GM19239 (cell line): ENCODE measurements at places on chromosomes 13 and 19.

GRCh38 chr19:1266916-1267476, 2.1 kb upstream of the CIRBP start:
- DNase-seq = no peak

- DNase-seq = no peak
Observed at GRCh38 chr13:98172590-98173422, 4.3 kb downstream of the RNF113B start.

DNA sequence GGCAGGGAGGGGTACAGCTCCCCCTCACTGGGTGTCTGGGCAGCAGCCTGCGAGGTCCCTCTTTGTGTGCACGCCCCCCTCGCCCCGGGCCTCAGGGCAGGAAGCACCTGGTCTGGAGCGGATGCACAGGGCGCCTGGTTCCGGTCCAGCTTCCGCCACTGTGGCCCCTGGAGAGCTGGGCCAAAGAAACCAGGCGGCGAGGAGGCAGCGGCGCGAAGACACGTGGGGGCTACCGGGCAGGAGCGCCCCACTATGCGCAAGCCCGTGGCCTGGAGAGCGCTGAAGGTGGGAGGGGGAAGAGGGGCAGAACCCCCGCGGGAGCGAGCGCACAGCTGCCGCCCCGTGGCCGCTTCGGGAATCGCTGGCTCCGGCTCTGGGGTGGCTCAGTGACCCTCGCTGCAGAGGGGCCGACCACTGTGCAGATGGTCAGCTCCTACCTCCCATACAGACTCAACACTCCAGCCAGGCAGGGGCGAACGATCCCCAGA, 1.7 kb upstream of the LYL1 start:
- no peak for DNase-seq

DNA sequence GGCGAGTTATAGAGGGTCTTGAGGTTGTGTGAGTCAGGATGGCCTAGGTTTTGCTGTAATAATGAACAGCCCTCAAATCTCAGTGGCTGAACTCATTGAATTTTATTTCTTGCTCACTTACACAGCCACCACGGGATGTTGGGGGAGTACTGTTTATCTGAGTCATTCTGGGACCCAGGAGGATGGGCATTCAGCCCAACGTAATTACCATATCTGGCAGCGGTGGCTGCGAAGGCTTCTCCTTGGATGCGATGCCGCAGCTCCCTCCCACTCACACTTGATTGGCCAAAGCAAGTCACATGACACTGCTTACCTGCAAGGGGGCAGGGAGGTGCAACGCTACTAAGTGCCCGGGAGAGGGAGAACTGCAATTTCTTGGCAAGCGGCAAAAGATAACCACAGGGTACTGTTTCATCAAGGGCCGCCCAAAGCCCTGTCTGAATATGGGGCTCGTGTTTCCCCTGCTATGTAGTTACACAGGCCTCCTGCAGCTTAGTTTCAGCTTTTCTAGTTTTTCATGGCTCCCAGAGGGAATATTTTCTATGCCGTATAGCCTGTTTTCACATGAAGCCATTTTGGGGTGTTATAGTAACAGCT, 19.9 kb downstream of the ZSWIM9 start:
- DNase-seq = no peak

- no peak for DNase-seq
Observed at GRCh38 chr13:74920920-74921319, 561.0 kb downstream of the TBC1D4 start.

DNA sequence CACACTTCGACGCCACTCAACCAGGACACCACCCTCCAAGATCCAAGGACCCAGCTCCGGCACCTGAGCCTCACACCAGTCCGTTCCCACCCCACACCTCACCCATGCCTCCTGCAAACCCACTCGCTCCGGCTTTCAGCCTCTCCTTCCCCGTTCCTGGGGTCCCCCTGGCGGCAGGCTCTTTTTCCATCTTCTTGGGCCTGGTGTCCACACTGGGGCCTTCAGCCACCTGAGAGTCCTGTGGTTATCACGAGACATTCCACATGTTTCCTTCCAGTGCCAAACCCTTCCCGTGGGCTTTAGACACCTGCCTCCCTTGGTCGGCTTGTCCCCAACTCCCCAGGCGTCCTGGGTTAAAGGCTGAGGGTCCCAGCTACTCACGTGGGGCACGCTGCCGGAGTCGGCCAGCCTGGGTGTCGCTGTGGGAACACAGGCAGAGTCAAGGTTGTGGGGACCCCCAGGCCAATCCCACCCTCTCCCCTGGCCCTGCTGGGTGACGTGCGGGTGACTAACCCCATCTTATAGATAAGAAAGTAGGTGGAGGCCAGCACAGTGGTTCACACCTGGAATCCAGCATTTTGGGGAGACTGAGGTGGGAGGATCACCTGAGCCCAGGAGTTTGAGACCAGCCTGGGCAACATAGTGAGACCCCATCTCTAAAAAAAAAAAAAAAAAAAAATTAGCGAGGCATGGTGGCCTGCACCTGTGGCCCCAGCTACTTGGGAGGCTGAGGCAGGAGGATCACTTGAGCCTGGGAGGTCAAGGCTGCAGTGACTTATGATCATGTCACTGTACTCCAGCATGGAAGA, 1.9 kb downstream of the JSRP1 start:
- no peak for DNase-seq

DNA sequence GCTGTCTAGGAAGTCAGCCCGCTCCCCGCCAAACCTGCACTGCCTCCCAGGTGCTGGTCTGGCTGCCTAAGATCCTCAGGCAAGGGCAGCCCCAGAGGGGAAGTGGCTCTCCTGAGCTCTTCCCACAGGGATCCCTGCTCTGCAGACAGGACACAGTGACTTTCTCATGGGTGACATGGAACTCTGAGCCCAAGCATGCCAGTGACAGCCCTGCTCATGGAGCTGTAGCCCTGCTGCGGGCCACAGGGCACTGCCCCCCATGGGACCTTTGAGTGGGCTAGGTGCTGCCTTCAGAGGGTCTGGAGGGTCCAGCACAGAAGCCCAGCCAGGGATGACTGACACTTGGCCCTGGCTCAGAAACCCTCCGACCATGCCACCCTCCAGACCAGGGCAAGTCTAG, 109.1 kb downstream of the TUBA3C start:
- no peak for DNase-seq

DNA sequence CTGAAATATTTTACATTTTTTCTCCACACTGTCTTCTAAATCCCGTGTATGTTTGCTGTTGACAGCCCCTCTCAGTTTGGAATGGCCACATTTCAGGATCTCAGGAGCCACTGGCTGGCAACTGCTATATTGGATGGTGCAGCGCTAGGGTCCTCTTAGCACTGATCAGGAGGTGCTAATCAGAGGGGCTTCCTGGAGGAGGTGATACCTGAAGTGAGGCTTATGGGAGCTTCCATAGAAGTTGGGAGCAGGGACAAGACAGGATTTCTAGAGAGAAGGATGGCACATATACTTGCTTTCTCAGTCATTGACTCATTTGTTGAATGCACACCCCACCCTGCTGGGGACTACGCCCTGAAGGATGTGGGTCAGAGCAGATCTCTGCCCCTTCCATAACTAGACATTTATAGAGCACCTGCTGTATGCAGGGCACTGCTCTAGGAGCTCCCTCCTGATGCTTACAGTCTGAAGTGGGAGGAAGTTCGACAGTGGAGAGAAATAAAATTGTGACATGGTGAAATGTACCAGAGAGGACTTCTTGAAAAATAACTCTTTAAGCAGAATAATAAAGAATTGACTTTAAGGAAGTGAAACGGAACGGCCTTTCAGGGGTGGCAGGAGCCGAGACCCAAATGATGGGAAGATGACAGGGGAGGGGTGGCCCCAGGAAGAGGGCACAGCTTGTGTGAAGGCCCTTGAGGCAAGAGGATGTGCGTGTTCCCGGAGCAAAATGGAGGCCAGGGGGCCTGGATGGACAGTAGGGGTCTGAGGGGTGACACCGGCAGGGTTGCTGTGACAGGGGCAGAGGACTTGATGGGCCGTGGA, 13.1 kb downstream of the AP2A1 start:
- no peak for DNase-seq

DNA sequence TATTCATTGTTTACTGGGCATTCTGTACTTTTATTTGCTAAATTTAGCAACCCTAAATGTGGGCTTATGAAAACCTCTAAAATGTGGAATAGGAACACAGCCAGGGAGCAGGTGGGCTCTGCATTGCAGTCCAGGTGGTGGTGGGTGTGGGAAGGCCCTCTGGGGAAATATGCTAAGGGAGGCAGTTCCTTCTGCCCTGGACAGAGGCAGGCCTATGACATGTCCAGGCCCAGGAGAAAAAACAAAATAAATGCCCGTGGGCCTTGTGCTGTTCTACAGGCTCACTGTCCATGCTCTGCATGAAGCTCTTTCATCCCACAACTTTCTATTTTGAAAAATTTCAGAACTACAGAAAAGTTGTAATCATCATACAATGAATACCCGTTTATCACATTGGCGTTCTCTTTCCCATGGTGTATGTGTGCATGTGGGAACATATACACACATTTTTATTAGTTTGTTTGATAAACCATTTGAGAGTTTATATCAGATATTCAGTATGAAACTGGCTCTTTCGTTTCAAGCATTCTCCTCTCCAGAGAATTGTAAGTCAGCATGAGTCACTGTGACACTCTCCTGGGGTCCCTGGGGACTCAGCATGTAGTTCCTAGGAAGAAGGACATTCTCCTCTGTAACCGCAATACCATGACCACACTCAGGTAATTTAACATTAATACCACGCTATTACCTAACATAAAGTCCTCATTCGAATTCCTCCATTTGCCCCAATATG, 505.3 kb downstream of the COG6 start:
- no peak for DNase-seq
